Endothelial cell (in vitro differentiated cells): ENCODE measurements at places on chromosomes 6 and 20.

DNA sequence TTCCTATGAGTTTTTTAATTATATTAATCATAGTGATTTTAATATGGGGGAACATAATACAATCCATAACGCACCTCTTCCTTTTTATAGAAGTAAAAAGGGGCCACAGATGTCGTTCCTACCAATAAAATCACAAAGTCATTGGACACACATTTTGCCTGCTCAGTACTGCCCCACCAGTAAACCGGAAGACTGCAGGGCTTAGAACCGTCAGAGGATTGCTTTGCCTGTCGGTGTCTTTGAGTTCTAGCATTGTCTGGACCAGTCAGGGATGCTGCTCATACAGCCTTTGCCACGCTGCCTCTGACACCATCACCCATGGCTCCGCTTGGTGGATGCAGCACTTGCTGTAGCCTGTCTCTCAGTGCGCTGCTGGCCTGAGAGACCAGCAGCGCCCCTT, 853.6 kb downstream of the C6orf118 start:
- no peak for DNase-seq

GRCh38 chr6:38034274-38034914, 214.9 kb downstream of the ZFAND3 start:
- no peak for DNase-seq

DNA sequence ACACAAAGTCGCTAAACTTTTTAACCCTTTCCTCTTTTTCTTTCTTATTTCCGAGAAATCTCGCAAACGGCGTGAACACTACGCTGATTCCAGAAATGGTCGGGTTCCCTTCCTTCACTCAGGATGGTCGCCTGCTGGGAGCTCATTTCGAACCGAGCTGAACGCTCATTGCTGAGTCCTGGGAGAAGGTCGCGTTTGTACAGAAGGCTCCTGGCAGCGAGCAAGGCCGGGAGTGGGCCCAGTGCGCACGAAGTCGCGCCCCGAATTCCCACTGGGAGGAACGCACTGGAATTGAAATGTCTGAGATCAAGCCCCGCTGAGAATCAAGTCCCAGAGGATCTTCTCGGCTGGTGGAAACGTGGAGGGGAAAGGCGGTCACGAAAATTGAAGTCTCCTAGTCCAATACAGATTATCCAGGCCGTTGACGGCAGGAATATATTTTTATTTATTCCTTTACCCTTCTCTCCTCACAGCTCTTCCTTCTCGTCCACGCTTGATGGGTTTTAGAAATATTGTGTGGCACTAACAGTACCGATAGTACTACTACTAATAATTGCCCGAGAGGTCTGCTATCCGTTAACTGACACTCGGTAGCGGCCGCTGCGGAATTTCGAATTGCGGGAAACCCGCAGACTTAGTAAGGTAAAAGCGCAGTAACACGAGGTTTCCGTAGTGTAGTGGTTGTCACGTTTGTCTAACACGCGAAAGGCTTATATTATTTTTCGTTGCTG, 207.2 kb upstream of the ZNF184 start:
- DNase-seq, result no peak

- no peak for DNase-seq
Measured at GRCh38 chr6:21518317-21518716, 75.2 kb upstream of the SOX4 start.

- DNase-seq, result no peak
Measured at GRCh38 chr6:109083657-109084056, 11.0 kb downstream of the SESN1 start.

DNA sequence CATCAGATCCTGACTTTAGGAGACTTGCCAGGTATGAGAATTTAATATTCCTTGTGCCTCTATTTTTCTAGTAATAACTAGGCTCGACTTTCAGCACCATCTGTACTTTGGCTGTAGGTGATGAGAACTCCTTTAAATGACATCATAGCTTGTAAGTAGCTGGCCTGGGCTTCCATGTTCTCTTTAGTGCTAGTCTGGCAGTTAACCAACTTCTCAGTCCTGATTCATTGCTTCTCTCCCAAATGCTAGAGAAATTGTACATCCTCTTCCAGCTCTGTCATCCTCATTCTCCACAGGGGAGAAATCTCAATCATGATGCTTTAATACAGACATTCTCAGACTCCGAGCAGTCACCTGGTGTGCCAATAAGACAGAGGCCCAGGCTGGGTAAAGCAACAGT, 143.5 kb upstream of the MOCS1 start:
- DNase-seq, result no peak

DNA sequence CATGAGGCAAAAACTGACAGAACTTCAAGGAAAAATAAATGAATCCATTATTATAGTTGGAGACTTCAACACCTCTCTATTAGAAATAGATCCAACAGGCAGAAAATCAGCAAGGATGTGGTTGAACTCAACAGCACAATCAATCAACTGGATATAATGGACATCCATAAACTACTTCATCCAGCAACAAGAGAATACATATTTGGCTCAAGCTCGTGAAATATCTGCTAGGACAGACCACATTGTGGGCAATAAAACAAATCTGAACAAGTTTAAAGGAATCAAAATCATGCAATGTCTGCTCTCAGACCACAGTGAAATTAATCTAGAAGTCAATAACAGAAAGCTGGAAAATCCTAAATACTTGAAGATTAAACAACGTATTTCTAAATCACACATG, 362.6 kb downstream of the CD109 start:
- no peak for DNase-seq

DNA sequence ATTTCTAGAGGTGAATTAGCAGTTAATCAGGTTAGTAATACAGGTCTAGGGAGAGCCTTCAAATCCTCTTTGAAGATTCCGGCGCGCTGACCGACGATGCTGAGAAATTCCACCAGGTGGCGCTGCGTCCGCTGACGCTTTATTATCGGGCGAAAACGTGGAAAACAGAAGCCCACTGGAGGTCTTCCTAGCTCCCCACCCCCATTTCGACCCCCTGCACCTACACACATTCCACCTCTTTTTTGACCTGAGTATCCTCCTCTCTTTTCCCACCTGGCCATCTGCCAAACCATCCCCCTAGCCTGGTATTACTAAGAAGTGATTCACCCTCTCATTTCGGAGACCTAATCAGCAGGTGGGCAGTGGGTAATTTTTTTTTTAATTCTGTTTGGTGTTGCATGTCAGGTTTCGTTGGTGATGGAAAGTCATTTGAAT, 65.4 kb upstream of the RIN2 start:
- DNase-seq, result peak; percentile 68

DNA sequence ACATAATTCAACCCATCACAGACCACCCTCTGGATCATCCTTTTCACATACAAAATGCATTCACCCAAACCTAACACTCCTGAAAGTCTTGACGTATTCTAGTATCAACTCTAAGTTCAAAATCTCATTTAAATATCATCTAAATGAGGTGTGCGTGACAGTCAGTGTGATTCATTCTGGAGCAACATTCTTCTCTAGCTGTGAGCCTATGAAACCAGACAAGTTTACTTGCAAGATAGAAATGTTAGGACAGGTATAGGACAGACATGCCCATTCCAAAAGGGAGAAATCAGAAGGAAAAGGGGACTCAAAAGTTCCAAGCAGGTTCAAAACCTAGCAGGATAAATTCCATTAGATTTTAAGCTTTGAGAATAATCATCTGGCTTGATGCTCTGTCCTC, 329.7 kb downstream of the CD83 start:
- DNase-seq, result no peak

DNA sequence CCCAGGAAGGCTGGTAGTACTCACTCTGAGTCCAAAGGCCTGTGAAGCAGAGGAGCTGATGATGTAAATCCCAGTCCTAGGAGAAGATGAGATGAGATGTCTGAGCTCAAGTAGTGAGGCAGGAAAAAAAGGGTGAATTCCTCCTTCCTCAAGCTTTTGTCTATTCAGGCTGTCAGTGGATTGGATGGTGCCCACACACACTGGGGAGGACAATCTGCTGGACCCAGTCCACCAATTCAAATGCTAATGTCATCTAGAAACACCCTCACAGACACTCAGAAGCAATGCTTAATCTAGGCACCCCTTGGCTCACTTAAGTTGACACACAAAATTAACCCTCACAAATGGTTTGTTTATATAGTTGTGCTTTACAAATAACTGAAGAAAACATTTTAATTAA, 94.6 kb downstream of the CD109 start:
- DNase-seq, result no peak

DNA sequence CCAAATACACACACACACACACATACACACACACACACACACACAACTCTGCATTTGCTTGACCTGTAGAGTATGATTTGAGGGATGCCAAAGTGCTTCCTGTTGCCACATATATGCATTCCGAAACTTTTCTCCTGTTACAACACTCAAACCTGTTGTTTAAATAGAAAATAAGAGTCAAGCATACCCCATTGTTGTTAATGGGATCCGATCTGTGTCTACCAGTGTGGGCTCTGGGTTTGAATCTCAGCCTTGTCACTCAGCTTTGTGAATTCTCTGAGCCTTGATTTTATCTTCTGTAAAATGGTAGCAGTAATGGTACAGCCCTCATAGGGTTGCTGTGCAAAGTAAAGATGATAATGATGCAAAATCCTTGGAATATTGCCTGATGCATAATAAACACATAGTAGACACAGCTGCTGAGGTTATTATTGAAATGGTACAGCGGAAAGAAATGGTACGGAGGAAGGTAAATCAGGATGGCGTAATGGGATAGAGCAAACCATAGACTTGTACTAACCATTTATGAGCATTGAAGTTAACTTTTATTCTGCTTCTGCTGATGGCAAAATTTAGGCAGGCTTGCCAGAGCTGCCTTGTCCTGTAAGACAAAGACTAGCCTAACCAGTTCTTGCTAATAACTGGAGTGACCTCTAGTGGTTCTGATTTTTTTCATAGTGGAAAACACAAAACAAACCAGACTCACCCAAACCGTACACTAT, 113.5 kb upstream of the PHACTR1 start:
- DNase-seq, result no peak

DNA sequence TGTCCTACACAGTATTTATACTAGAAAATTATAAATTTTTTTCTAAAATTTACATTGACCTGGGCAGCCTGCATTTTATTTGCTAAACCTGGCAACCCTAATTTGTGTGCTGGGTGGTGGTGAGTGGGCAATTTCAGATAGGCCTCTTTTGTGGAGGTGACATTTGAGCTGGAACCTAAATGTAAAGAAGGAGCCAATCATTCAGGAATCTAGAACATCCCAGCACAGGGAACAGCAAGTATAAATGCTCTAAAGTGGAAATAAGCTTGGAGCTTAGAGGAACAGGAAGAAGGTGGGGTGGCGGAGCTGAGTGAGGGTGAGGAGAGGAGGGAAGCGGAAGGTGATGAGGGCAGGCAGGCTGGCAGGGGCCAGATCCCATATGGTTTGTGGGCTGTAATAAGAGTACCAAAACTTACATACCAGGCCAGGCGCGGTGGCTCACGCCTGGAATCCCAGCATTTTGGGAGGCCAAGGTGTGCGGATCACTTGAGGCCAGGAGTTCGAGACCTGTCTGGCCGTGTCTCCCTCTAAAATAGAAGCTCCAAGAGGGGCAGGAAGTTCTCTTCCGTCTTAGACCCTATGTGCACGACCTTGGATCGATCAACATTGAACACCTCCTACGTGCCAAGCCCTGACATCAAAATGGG, 549 bp upstream of the CSE1L start:
- DNase-seq, result peak; percentile 25

GRCh38 chr20:38842558-38842981, 37.1 kb downstream of the PPP1R16B start:
- DNase-seq, result no peak

DNA sequence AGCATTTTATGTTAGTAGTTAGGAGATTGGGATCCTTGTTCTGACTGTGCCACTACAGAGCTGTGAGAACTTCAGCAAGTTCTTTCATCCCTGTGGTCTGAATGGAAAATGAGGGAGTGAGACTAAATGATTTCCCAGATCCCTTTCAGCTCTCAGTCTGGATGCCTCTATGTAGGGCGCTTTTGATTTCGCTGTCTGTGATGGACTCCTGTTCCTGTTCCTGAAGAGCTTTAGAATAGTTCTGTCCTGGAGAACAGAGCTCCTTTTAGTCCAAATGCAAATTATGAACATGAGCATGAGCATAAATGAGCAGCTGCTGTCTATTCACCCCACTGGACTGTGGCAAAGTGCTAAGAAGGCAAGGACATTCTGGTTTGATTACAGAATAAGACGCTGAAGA, 61.4 kb upstream of the NT5E start:
- DNase-seq, result no peak

DNA sequence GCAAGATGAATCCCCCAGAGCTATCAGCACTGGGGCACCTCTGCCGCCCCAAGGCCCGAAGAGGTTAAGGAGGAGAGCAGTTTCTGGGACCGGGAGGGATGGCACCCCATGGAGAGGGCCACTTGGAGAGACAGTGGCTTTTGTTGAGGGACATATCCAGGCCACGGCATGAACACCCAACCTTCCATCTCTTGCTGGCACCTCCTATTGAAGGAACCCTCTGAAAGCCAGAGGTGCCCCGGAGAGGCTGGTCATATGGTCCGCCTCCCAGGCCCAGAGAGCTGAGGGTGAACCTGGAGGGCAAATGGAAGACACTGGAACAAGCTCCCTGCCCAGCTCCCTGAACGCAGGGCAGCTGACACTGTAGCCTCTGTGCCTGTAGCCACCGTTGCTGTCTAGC, 167.0 kb downstream of the NFATC2 start:
- no peak for DNase-seq

DNA sequence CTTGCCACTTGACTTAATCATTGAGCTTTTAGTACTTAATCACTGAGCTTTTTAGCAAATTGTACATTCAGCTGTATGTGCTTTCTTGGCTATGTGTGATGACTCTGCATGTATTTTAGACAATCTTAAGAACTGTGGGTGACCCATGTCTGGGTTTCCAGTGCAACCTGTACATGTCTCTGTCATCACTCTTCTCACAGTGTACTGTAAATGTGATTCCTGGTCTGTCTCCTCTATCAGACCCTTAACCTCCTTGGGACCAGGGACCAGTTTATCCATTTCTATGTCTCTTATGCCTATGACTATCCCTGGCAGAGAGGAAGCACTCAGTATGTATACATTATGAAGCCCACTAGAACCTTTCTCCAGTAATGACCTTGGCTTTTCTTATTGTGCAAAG, 36.6 kb upstream of the HDDC2 start:
- DNase-seq, result no peak

DNA sequence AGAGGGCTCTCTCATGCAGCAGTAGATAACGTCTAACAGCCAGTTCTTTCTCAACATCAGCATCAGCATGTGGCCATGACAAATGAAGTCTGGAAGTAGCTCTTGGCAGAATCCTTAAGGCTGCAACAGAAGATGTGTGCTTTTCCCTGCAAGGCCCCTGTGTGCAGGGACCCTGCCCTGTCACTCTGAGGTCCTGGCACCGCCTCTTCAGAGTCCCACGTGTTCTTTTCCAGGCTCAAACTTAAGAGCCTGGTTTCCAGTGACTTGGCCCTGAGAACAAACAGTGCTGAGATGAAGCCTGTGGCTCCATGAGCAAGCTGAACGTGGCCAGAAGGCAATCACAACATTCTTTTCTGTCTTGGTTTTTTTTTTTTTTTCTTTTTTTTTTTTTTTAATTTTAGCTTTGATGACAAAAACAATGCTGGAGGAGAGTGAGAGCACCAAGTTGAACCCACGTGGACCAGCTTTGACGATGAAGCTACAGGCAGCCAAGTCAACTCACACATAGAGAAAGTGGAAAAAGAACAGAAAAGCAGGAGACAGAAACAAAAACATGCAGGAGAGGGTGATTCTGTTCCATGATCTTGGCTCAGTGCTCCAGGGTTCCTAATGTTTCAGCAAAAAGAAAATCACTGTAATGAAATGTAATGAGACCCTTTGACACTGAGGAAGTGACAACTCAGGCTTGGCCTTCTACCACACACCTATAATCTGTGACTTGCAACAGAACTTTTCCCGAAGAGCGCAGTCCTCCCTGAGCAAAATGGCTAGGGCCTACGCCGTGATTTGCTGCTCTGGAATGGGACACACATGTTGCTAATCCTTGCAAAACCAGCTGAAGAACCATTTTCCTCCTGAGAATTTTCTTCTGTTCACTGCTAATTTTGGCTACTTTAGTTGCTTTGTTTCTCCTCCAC, 86.1 kb downstream of the FOXC1 start:
- DNase-seq, result no peak
